ENCODE measurements at places on chromosomes 7 and 10.

DNA sequence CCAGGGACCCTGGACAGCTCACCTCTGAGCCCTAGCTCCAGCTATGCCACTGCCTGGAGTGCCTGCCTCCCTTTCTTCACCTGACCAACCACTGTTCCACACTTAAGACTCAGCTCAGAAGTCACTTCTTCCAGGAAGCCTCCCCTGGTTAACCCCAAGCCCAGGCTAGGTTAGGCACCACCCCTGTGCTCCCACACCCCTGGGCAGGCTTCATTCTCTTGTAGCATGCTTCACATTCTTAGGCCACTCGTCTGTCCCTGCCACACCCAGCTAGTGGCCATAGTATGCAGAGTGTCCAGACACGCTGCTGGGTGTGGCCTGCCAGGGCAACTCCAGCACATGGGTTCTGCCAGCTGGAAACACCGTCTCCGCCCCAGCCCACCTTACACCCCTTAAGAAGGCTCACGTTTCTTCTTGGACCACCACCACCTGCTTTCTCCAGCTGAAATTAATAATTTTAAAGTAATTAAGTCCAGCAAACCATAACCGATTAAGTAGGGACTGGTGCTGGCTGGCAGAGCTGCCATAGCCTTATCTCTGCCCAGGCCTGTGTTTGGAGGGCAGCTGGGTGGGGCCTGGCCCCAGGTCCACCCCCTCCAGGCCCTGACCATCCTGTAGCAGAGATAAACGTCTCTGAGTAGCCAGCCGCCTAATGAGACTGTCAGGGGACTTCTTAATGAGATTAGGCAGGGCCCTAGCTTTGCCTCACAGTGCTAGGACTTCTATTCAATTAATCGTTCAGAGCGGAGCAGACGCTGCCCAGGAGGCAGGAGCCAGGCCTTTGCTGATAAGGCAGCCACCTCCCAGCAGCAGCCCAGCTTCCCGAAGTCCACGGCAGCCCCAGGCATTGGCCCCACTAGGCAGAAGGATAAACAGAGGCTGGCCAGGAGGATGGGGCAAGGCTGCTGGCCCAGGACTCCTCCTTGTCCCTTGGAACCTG is 20.5 kb downstream of the GRID1 start:
- DNase-seq = peak; percentile 1

GRCh38 chr7:133051066-133051465 is 30.8 kb downstream of the CHCHD3 start:
- no peak for DNase-seq

DNA sequence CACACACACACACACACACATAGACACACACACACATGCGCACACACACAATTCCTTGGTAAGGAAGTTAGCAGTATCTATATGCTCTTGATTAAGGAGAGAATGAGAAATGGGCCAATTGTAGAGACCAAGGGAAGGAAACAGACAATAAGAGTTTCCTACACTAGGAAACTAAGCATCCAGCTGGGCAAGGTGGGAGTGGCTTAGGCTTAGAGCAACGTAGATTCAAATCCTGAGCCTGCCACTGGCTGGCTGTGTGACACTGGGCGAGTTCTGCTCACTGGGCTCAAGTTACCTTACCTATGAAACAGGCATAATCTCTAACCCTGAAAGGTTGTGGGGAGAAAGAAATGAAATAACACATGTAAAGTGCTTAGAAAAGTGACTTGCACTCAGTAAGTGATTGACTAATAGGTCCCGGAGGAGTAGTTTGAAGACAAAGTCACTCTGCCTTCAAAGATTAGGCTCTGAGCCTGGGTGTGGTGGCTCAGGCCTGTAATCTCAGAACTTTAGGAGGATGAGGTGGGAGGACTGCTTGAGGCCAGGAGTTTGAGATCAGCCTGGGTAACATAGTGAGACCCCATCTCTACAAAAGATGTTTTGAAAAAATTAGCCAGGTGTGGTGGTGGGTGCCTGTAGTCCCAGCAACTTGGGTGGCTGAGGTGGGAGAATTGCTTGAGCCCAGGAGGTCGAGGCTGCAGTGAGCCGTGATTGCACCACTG is 701.4 kb downstream of the PARD3 start:
- DNase-seq = no peak

- no peak for DNase-seq
Observed at GRCh38 chr10:16751244-16751643, 66.0 kb downstream of the RSU1 start.

DNA sequence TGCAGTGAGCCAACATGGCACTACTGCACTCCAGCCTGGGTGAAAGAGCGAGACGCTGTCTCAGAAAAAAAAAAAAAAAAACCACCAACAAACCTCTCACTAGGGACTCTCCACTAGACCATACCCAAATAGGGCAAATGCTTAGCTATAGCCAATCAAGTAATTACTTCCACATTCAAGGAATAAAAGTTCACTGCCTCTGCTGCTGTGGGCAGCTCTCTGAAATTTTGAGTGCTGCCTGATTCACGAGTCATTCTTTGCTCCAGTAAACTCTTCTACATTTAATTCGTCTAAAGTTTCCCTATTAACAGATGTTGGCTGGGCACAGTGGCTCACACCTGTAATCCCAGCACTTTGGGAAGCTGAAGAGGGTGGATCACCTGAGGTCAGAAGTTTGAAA is 4.7 kb upstream of the NRBF2 start:
- no peak for DNase-seq

GRCh38 chr10:132172091-132173066 is 14.4 kb upstream of the DPYSL4 start:
- no peak for DNase-seq

GRCh38 chr7:17501441-17502212 is 203.2 kb downstream of the AHR start:
- DNase-seq = peak; percentile 19
